ENCODE measurements at places on chromosomes 16 and 17. TPM values are rescaled to one million over a fixed set of nuclear protein-coding genes. Genes with fewer than 3 reads are reported as not detected.

DNA sequence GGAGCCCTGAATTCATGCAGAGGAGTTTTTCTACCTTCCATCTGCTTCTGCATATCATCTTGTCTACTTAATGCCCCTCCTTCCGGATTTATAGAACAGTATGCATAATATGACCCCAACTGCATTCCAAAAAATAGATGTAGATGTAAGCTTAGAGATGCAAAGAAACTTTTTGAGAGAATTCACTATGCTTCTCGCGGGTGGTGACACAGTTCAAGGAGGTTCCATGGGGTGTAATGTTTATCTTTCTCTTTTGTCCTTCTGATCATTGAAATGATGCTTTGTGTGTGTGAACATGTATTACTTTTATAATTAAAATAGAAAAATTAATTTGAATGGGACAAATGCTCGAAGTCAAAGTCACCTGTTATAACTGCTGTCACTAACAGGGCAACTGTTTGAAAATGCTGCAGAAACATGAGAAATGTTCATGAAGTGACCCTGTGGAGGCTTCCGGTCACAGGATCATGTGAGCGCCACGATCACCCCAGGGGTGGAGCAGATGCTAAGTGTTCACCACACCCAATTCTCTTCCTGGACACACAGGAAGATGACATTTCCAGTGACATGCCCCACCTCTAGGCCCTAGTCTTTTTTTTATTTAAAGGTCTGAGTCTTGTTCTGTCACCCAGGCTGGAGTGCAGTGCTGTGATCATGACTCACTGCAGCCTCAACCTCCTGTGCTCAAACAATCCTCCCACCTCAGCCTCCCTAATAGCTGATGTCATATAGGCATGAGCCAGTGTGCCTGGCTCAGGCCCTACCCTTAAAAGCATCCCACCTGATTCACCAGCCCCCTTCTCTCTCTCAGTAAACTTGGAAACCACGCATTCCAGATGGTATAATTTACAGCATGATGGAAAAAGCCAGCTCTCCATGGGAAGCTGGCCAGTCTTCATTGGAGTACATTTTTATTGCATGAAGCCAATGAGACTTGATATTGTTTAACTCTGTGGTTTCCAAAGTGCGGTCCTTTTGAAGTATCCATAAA lies 21.0 kb upstream of the AGRP start:
- peak overlapping the region; percentile 58 for H3K27ac ChIP-seq
- no peak for DNase-seq
- peaks cover 13% of the 10 kb centered on the region for H3K4me1 ChIP-seq
- no peak overlapping the region for H3K4me3 ChIP-seq

GRCh38 chr16:51393381-51394005 lies 242.4 kb upstream of the SALL1 start:
- H3K27me3 ChIP-seq = no peaks in the 10 kb centered on the region
- no peak for DNase-seq
- no peak overlapping the region for H3K4me3 ChIP-seq
- H3K4me1 ChIP-seq = peaks cover 8% of the 10 kb centered on the region
- no peak overlapping the region for H3K27ac ChIP-seq

DNA sequence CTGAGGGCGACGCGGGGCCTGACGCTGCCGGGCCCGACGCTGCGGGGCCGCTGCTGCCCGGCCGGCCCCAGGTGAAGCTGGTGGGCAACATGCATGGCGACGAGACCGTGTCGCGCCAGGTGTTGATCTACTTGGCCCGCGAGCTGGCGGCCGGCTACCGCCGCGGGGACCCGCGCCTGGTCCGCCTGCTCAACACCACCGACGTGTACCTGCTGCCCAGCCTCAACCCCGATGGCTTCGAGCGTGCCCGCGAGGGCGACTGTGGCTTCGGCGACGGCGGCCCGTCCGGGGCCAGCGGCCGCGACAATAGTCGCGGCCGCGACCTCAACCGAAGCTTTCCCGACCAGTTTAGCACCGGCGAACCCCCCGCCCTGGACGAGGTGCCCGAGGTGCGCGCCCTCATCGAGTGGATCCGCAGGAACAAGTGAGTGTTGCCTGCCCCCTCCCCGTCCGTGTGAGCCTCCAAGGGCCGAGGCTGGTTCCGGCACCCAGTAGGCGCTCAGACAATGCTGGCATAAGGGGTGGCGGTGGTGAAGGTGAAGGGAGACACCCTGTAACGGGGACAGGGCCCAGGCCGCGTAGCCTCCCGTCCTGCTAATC lies 676 bp downstream of the CPD start:
- H3K36me3 ChIP-seq = peaks cover 7% of the 10 kb centered on the region
- DNase-seq = peak; percentile 18
- peak overlapping the region; percentile 96 for H3K4me3 ChIP-seq
- peaks cover 63% of the 10 kb centered on the region for H3K4me1 ChIP-seq

DNA sequence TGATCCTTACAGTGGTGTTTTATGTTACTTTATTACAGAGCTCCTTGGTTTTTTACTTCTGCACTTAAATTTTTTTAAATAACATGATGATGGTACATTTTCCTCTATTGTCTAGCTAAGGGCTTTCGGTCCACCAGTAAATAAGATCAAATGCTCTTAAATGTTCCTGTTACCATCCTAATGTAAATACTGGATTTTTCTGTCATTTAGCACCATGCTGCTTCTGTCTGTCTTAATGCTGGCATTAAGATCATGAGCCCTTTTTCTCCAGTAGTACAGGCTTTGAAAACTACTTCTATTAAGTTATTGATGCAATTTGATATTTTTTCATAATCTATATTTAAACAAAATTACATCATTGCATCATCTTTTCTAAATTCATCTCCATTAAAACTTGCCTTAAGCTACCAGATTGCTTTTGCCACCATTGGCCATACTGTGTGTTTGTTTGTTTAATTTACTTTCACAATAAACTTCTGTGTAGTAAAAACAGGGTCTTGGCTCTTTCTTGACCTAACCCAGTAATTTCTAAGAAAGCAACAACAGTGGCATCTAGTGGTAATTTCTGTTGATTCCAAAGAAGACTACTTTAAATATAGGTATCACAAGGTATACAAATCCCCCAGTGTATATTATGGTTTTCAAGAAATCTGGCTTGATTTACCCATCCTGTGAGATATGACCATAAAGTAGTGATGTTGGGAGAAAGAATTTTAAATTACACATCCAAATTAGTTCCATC lies 9.0 kb upstream of the PHAF1 start:
- no peak overlapping the region for H3K27ac ChIP-seq
- peaks cover 14% of the 10 kb centered on the region for H3K36me3 ChIP-seq
- no peak overlapping the region for H3K4me3 ChIP-seq
- H3K27me3 ChIP-seq = no peaks in the 10 kb centered on the region

GRCh38 chr16:12988071-12988470 lies 86.7 kb downstream of the SHISA9 start:
- peaks cover 5% of the 10 kb centered on the region for H3K36me3 ChIP-seq
- DNase-seq = no peak
- H3K4me3 ChIP-seq = no peak overlapping the region
- H3K27ac ChIP-seq = no peak overlapping the region
- no peaks in the 10 kb centered on the region for H3K4me1 ChIP-seq

DNA sequence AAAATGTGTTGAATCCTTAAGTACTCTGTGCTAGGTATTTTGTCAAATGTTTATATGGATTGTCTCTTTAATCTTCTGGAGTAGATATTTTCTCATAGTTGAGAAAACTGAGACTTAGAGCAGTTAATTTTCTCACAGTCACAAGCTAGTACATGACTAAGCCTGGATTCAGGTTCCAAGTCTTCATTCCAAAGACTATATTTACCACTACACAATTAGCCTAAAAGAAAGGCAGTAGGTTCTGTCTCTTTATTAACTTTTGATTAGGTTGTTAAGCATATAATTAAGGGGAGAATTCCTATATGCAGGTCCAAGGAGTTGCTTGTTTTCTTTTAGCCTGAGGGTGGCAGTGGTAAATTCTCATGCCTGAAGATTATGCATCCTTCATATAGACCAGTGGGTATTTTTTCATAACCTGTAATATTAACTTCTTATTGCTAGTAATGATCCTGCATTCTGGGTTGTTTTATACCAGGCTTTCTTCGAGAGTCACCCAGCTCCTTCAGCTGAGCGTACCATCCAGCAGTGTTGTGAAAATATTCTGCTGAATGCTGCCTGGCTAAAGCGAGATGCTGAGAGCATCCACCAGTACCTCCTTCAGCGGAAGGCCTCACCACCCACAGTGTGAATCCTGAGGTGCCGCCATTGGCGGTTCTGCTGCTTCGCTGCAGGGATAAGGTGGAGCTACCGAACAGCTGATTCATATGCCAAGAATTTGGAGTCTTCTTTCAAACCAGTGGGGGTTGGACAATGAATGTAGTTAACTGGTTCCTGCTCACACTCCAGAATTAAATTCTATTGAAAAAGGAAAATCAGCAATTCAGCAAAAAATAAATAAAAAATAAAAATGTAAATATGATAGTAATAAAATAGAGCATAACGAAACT lies 28.2 kb upstream of the KPNB1 start:
- no peaks in the 10 kb centered on the region for H3K4me1 ChIP-seq
- H3K36me3 ChIP-seq = peaks cover 24% of the 10 kb centered on the region
- no peak for DNase-seq
- H3K27me3 ChIP-seq = no peaks in the 10 kb centered on the region

- DNase-seq = no peak
- H3K27me3 ChIP-seq = peaks cover 5% of the 10 kb centered on the region
- H3K27ac ChIP-seq = no peak overlapping the region
- no peak overlapping the region for H3K4me3 ChIP-seq
Measured at GRCh38 chr16:2231016-2231931, 5.0 kb upstream of the DNASE1L2 start.

DNA sequence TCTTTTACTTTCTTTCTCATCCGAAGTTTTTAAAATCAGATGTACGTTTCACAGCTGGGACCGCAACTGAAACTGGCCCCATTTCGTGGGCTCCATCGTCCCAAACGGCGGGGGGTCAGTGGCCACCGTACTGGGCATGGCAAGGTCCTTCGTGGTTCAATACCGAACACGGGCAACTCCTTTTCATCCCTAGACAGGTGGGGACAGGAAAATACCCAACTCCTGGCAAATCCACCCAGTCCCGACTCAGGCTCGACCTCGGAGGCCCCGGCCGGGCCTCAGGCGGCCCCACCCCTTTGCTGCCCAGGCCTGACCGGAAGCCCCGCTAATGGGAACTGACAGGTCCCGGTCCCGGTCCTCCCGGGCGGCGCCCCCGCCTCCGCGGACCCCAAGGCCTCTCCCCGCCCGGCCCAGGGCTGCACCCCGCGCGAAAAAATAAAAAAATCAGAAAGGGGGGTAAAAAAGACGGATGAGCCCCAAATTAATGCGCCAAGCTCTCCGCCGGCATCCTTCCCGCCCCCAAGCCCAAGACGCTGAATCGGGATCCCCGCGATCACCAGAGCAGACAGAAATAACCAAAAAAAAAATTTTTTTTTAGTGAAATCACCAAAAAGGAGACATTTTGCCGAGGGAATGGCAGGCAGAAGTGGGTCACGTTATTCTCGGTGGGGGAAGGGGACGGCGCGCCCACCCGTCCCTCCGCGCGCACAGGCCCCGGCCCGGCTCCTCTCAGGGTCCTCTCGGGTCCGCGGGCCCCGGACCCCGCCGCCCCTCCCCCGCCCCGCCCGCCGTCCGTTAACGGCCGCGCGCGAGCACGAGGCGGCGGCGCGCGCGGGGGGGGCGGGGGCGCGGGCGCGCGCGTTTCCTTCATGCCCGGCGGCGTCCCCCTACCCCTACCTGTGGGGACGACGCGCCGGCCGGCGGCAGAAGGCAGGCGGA lies 562 bp downstream of the ZC3H7A start:
- H3K36me3 ChIP-seq = peaks cover 13% of the 10 kb centered on the region
- H3K4me1 ChIP-seq = peaks cover 68% of the 10 kb centered on the region
- H3K27me3 ChIP-seq = peaks cover 17% of the 10 kb centered on the region
- peak; percentile 59 for DNase-seq

GRCh38 chr16:2974319-2975056 lies 5.3 kb downstream of the PAQR4 start:
- H3K27ac ChIP-seq = no peak overlapping the region
- no peak overlapping the region for H3K4me3 ChIP-seq
- peaks cover 3% of the 10 kb centered on the region for H3K36me3 ChIP-seq
- no peaks in the 10 kb centered on the region for H3K4me1 ChIP-seq

GRCh38 chr16:3305109-3306068 lies at the start of the genes TIGD7 and ZNF75A:
Gene TIGD7 (minus strand): TSS chr16:3305430. CDS start chr16:3300614, 4,816 bp downstream.
Gene ZNF75A (plus strand): TSS chr16:3305497. CDS start chr16:3308429, 2,932 bp downstream.
- peaks cover 63% of the 10 kb centered on the region for H3K36me3 ChIP-seq
- peak within 1 kb of the TSS; percentile 57 for H3K27ac ChIP-seq
- H3K27me3 ChIP-seq = peaks cover 5% of the 10 kb centered on the region
- no peaks in the 10 kb centered on the region for H3K4me1 ChIP-seq
- peak; percentile 73 for DNase-seq

DNA sequence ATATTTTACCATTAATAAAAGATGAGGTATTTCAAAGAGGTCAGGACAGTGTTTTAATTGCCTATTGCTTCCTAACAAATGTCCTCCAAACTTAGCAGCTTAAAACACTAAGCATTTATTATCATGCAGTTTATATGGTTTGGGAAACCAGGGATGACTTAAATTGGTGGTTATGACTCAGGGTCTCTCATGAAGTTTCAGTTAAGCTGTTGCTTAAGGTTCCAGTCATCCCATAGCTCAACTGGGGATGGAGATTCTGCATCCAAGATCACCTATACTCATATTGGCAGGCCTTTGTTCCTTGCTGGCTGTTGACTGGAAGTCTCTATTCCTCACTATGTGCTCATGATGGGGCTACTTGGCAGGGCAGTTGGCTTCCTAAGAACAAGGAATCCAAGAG lies 1329.9 kb upstream of the GOT2 start:
- no peak overlapping the region for H3K4me3 ChIP-seq
- DNase-seq = no peak
- no peak overlapping the region for H3K27ac ChIP-seq
- no peaks in the 10 kb centered on the region for H3K27me3 ChIP-seq
- H3K36me3 ChIP-seq = no peaks in the 10 kb centered on the region

GRCh38 chr17:67475161-67475937 lies 98.3 kb downstream of the PITPNC1 start:
- H3K4me3 ChIP-seq = no peak overlapping the region
- peaks cover 46% of the 10 kb centered on the region for H3K4me1 ChIP-seq
- H3K27ac ChIP-seq = peak overlapping the region; percentile 66
- no peaks in the 10 kb centered on the region for H3K36me3 ChIP-seq

- H3K27me3 ChIP-seq = peaks cover 3% of the 10 kb centered on the region
- H3K36me3 ChIP-seq = peaks cover 3% of the 10 kb centered on the region
- no peak overlapping the region for H3K27ac ChIP-seq
- DNase-seq = no peak
Measured at GRCh38 chr16:72769876-72770275, 278.1 kb downstream of the ZFHX3 start.

- peaks cover 1% of the 10 kb centered on the region for H3K27me3 ChIP-seq
- H3K27ac ChIP-seq = no peak overlapping the region
- no peak for DNase-seq
- H3K4me3 ChIP-seq = no peak overlapping the region
- H3K4me1 ChIP-seq = peaks cover 9% of the 10 kb centered on the region
- H3K36me3 ChIP-seq = no peaks in the 10 kb centered on the region
Measured at GRCh38 chr16:78985716-78986605, 614.6 kb downstream of the MAF start.

GRCh38 chr16:62225675-62226074 lies 189.4 kb upstream of the CDH8 start:
- no peak overlapping the region for H3K27ac ChIP-seq
- H3K36me3 ChIP-seq = no peaks in the 10 kb centered on the region
- no peaks in the 10 kb centered on the region for H3K27me3 ChIP-seq
- H3K4me1 ChIP-seq = no peaks in the 10 kb centered on the region
- no peak overlapping the region for H3K4me3 ChIP-seq

GRCh38 chr16:17965133-17965900 lies 371.2 kb downstream of the NPIPA8 start:
- no peaks in the 10 kb centered on the region for H3K36me3 ChIP-seq
- H3K27me3 ChIP-seq = no peaks in the 10 kb centered on the region
- no peak overlapping the region for H3K4me3 ChIP-seq
- no peaks in the 10 kb centered on the region for H3K4me1 ChIP-seq

The TEX19 gene
- 0.26 TPM for total RNA-seq

The HOXB2 gene
- 5.6 TPM for total RNA-seq
